ENCODE measurements at places on chromosomes 2 and 18.

GRCh38 chr2:177708660-177709444 lies 316.3 kb downstream of the AGPS start:
- DNase-seq = no peak

DNA sequence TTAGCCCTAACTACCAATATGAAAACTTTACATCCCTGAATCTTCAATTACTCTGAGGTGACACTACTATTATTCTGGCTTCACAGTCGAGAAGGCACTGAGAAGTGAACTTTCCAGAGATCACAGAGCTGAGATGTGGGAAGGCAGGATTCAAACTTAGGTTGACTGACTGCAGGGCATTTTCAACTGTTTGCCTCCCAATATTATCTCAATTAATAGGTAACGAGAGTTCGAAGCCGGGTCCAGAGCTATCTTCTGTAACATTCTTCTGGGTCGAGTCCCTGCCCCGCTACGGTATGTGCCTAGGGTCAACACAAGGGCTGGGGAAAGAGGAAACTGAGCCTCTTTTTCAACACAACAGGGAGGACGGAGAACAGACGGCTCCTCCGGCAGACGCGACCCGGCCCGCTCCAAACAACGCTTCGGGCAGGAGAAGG lies 740 bp downstream of the CHMP3 start:
- DNase-seq = no peak

GRCh38 chr2:215460682-215461382 lies 25.0 kb upstream of the FN1 start:
- DNase-seq = peak; percentile 13

- DNase-seq = peak; percentile 51
Measured at GRCh38 chr2:149601141-149601796, 13.7 kb upstream of the MMADHC start.

DNA sequence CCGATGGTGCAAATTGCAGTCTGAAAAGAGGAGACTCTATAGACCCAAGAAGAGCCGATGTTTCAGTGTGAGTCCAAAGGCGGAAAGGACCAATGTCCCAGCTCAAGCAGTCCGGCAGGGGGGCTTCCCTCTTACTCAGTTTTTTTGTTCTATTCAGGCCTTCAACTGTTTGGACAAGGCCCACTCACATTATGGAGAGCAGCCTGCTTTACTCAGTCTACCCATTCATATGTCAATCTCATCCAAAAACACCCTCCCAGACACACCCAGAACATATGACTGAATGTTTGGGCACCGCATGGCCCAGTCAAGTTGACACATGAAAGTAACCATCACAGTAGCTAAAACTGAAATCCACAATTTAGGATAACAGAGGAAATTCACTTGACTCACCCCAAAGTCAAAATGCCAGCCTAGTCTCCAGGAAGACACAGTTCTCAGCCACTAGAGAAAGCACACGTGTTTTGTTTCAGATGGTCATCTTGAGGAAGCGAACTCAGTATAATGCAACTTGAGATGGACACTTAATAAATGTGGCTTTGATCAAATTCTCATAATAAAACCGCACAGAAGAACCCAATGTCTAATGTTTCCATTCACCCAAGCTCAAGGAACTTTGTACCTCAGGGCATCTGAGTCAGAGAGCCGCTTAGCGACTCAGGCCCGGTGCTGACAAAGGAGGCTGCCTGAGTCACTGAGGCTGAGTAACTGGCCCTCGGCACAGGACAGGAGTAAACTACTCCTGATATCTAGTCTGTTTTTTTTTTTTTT lies 2.4 kb downstream of the FHL2 start:
- DNase-seq = peak; percentile 94

- DNase-seq = no peak
Measured at GRCh38 chr2:17710547-17711248, 42.9 kb downstream of the SMC6 start.

DNA sequence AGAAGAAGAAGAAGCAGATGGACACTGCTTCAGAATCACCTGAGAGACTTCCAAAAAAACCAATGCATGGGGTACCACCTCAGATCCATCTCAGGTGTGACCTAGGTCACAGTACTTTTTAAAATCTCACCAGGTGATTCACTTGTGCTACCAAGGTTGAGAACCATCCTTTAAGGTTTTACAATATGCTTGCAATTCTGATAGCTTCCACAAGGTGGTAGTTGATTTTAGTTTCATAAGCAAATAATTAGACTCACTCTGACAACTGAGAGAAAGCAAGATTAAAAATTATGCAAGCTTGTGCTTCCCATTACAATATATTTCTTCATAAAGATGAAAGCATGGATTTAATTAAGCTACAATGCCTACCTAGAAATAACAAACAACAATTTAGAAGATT lies 355.1 kb downstream of the EN1 start:
- peak; percentile 32 for DNase-seq

- DNase-seq = no peak
Measured at GRCh38 chr2:152236191-152236925, 60.8 kb upstream of the STAM2 start.

GRCh38 chr2:227214622-227215041 lies 50.2 kb downstream of the COL4A3 start:
- DNase-seq = no peak

- DNase-seq = no peak
Measured at GRCh38 chr2:197839327-197839726, 34.9 kb downstream of the PLCL1 start.

- DNase-seq = peak; percentile 55
Measured at GRCh38 chr2:229910832-229911412, 10.9 kb downstream of the TRIP12 start.

- DNase-seq = no peak
Measured at GRCh38 chr18:59633961-59634485, 63.2 kb downstream of the CCBE1 start.

GRCh38 chr2:104043864-104044263 lies 810.1 kb upstream of the POU3F3 start:
- no peak for DNase-seq

GRCh38 chr2:31397094-31397493 lies 17.4 kb downstream of the XDH start:
- DNase-seq = no peak

DNA sequence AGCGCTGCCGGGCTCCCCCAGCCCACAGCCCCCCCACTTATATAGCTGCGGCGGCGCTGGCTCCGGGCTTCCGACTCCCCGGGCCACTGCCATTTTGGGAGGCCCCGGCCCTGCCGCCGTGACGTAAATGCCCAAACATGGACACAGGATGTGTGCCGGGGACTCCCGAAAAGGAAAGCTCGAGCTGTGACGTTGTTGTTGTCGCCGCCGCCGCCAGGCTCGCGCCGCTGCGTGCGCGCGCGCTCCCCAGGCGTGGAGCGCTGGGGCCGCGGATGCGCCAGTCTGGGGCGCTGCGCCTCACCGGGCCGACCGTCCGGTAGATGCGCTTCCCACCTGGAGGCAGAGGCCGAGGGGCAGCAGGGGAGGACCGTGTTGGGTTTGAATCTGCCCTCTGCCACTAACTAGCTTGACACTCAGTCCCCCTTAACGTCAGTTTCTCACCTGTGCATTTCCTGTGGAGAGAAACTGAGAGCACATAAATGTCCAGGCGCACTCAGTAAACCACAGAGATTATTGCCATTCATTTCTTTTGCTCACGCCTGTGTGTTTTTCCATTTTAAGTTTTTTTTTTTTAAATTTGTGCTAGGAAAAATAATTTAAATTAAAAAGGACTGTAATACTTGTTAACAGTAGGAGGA lies at the start of gene EGR4:
TSS of gene EGR4 (minus strand) at position 15 of the 638 bp plus-strand sequence. CDS start 231 bp downstream, outside the sequence.
- DNase-seq = peak; percentile 61

DNA sequence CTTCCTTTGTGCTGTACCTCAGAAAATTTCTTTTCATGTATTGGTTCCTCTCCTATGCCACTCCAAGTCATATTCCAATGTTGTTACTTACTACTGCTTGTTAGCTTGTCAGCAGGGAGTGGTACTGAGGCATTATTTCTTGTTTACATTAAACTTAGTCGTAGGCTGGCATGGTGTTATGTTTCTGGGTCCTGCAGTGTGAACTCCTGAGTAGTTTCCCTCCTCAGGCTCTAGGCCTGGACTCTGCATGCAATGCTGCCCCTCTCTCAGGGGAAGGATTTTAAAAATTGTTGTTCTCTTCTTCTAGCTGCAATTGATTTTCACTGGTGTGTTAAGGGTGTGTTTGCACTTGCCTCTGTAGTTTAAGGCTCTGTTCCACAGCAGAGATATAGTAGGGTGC lies 671.6 kb downstream of the PLCL1 start:
- no peak for DNase-seq

- DNase-seq = no peak
Measured at GRCh38 chr18:64713284-64713683, 564.4 kb upstream of the LINC00305 start.

DNA sequence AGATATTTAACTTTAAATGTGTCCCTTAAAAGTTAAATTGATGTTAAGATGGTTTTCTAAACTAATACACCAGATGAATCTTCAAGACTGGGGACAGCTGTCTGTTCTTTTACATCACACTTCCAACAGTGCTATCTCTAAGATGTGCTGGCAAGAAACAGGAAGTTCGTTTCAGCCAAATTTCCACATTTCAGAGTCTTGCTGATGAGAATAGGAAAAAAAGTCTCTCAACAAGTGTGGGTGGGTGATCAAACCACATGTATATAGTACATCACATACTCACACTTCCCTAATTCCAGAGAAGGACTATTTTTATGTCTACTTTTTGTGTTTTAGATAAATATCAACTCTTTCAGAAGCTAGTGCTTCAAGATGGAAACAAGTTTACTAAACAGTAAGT lies 1712.8 kb upstream of the TMEFF2 start:
- no peak for DNase-seq

DNA sequence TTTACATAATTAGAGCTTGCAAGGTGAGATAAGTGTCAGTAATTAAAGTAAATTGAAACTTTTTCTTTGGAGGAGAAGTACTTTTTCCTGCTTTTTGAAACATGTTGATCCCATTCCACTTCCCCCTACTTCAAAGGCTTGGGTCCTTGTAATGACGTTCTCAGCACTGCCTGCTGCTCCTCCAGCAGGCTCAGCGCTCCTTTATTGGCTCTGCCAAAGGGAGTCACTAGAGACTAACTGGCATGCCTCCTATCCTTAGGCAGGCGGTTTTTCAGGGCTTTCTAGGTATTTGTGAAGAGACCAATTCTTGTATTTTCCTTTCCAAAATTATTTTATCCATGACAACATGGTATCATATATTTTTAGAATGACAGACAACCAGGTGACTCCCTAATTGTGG lies 43.9 kb upstream of the ACADL start:
- DNase-seq = no peak

DNA sequence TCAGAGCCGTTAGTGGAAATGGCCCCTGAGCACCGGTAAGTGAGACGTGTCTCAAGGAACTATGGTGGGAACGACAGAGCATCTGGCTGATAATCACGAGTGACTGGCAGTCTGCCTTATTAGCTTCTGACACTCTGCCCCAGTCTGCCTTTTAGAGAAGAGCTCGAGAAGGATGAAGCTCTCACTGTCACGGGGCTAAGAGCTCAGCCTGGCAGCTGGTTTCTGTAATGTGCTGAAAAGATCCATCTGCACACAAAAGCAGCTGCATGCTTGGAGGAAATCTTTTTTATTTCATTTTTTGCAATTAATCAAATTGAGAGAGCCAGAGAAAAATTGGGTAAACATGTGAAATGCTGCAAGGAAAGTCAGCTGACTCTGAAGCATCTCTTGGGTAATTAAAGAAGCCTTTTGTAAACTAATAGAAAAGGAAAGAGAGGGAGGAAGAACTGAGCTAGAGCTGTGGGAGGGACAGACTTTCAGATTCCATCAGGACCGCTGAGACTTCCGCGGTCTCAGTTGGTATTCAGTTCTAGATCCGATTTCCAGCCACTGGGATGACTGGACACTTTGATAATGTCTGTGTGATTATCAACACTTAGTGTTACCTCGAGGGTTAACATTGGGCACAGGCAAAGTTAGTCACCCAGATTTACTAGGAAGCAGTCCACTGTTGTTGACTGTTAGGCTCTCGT lies 24.4 kb downstream of the MBP start:
- no peak for DNase-seq

GRCh38 chr2:168593713-168594112 lies 137.6 kb downstream of the CERS6 start:
- no peak for DNase-seq

DNA sequence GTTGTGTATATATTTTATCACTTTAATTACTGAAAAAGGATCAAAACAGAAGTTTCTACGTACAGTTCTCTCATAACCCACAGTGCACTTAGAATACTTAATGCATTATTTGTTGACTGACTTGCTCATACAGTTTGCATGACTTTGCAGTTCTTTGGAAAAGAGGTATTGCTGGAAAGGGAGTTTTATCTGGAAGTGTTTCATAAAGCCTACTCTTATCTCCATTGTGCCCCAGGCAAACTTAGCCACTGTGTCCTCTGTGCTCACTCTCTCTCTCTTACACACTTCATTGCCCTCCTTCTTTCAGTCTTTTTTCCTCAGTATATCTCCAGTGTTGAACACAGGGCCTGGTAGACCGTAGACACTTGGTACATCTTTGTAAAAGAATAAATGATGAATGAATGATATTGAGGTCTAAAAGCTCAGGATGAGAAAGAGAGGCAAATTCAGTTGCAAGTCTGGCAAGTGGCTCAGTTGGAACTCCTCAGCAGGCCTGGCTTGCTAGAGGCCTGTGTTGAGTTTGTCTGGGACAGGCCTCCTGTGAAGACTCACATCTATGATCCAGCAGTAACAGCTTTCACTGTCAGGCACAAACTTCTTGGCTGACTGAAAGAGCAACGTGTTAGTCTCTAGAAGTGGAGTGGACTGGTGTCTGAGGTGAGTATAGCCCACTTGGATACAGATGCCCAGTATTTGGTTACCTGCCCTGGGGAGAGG lies 56.1 kb downstream of the SETBP1 start:
- DNase-seq = no peak

- no peak for DNase-seq
Measured at GRCh38 chr18:21064347-21064746, 47.3 kb downstream of the ROCK1 start.

DNA sequence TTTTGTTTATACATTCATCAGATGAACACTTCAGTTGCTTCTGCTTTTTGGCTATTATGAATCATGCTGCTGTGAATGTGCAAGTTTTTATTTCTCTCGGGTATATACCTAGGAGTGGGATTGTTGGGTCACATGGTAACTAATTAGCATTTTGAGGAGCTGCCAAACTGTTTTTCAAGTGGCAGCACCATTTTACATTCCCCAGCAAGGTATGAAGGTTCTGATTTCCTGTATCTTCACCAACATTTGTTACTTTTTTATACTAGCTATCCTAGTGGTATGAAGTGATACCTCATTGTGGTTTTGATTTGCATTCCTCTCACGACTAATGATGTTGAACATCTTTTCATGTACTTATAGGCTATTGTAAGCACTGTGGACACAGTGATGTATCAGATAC lies 53.9 kb downstream of the DYNC1I2 start:
- no peak for DNase-seq

GRCh38 chr2:60007671-60008070 lies 545.8 kb downstream of the BCL11A start:
- no peak for DNase-seq

- no peak for DNase-seq
Measured at GRCh38 chr2:32478889-32479620, 122.2 kb downstream of the BIRC6 start.

GRCh38 chr2:98028101-98028561 lies 32.4 kb upstream of the TMEM131 start:
- no peak for DNase-seq

- no peak for DNase-seq
Measured at GRCh38 chr2:208329485-208329884, 63.4 kb downstream of the PIKFYVE start.

GRCh38 chr18:45782662-45783061 lies 42.8 kb upstream of the SIGLEC15 start:
- no peak for DNase-seq

GRCh38 chr2:85987266-85988174 lies 98.7 kb upstream of the ST3GAL5 start:
- no peak for DNase-seq

Data from dermis blood vessel endothelial cell (primary cell).